Kidney glomerular epithelial cell (primary cell): ENCODE measurements at places on chromosomes 2 and 18.
A peak's percentile ranks its signal among the peaks of the same experiment; 100 is the strongest.

DNA sequence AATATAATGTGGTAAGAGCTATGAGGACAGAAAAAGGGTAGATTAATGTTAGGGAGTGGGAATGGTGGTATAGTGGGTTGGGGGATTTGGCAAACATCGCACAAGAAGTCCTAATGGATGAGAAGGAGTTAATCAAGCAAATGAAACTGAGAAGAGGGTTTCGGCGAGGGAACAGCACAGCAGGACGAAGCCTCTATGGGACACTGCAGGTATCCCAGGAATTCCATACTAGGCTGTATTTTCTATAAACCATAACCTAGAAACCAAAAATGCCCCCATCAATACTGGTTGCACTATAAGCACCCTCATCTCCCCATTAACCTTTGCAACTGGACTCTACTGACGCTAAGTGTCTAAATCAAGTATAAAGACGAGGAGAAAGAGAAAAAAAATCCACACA is 10.3 kb downstream of the WDFY1 start:
- DNase-seq: no peak

DNA sequence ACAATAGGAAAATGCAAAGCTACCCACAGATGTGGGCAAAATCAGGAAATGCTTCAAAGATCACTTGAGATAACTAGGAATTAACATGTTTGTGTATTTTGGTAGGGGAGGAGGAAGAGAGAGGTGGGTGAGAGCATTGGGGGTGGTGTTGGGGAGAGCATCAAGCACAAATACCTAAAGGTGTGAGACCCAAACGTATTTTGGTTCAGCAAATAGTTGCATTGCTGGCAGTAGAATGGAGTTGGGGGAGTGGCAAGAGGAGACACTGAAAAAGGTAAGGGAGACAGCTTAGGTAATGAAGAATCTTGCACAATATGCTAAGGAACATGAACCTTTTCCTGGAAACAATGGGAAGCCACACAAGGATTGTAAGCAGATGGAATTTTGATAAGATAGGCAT is 1.5 kb upstream of the PELI1 start:
- peak; percentile 16 for DNase-seq

DNA sequence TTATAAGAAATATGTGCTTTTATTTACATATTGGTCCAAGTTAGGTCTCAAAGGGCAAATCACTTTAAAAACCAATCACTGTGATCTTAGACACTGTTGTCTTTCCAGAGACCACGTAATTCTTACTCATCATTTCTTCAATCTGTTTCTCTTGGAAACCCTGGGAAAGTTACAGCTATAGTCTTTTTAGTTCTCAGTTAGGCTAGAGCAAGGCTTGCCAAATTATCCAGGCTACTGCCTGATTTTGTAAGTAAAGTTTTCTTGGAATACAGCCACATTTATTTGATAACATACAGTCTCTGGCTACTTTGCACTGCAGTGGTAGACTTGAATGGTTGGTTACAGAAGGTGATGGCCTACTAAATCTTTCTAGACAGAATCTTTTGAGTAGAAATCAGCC is 106.0 kb downstream of the KIAA1328 start:
- DNase-seq: no peak

- DNase-seq: no peak
Measured at GRCh38 chr2:132974467-132975095, 304.6 kb upstream of the LYPD1 start.

DNA sequence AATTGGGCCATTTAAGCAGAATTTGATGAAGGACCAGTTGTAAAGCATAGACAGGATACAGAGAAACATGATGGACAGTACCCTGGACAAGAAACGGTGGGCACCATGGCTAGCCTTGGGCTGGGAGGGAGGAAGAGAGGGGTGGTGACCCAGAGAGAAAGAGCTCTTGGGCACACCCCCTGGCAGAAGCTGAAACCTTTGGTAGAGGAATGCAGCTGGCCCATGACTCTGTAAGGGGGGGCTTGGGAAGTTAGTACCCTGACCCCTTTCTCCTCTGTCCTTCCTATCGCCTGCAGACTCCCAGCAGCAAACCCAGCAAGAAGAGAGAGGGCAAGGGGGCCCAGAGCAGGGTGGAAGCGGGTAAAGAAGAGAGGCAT is 32.6 kb downstream of the MRPL44 start:
- no peak for DNase-seq

GRCh38 chr2:207848545-207848928 is 78.8 kb upstream of the FZD5 start:
- no peak for DNase-seq

- DNase-seq: peak; percentile 91
Measured at GRCh38 chr2:203583701-203584100, 48.6 kb upstream of the RAPH1 start.

- DNase-seq: no peak
Measured at GRCh38 chr2:143615562-143615961, 486.3 kb downstream of the ARHGAP15 start.

GRCh38 chr2:57943315-57943714 is 103.3 kb upstream of the VRK2 start:
- no peak for DNase-seq

- DNase-seq: no peak
Measured at GRCh38 chr2:26621469-26622199, 19.5 kb downstream of the CIB4 start.

- no peak for DNase-seq
Measured at GRCh38 chr2:67854103-67854743, 208.6 kb downstream of the C1D start.

DNA sequence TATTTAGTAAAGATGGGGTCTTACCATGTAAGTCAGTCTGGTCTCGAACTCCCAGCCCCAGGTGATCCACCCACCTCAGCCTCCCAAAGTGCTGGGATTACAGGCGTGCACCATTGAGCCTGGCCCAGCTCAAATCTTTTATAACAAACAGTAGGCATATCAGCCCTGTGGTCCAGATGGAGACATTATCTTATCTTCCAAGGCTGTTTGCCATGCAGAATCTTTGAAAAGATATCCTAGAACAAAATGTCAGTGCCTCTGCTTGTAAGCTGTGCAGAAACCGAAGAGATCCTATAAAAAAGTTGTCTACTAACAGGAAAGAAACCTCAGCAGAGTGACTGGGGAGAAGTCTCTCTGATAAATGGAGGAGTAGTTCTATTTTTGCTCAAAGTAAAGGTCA is 142.1 kb downstream of the PTH2R start:
- no peak for DNase-seq

GRCh38 chr2:170092436-170093060 is 85.4 kb upstream of the MYO3B start:
- DNase-seq: no peak

DNA sequence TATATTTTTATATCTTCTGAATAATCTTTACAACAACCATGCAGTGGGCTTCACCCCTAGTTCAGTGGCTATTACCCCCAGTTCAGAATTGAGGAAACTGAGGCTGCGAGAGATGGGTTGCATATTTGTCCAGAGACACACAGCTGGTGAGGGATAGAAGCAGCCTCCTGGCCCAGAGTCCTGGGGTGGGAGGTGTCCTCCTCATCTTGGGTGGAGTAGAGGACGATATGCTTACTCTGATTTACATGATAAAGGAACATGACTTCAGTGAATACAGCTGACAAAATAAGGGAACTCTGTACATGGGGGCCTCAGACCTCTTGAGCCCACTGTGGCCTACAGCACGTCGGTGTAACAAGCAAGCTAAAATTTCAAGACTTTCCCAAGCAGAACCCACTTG is 214.7 kb downstream of the FBXO15 start:
- no peak for DNase-seq

DNA sequence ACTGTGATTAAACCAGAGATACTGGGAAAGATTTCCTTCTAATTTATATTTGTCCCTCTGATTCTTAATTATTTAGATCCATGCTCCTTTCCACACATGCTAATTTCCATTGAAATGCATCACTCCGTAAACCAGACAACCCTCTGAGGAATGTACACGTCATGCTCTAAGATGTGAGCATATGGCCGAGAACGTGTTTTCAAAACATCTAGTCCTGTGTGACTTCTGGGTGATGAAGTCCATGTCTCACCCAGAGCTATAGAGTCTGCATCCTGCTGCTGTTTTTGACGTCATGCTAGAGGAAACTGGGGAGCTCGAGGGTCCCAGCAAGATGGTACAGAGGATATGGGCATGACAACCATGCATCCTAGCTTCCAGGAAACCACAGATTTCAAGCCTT is 53.6 kb downstream of the CAPN13 start:
- no peak for DNase-seq

GRCh38 chr18:42404151-42404550 is 449.1 kb downstream of the PIK3C3 start:
- peak; percentile 75 for DNase-seq

GRCh38 chr2:136072621-136073020 is 45.3 kb downstream of the CXCR4 start:
- DNase-seq: peak; percentile 9

DNA sequence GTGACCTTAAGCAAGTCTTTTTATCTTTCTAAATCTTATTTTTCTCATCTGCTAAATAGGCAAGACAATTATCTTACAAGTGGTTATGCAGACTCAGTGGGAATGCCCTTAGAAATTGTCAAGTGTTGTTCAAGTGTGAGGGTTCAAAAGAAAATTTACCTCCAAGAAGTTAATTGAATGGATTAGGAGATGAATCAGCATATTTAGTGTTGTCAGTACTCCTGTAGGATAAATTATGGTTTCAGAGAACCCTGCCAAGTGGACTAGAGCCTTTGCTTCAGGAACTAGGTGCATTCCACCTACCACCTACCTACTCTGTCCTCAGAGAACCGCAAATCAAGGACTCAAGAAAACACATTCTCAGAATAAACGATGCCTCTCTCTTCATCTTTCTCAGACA is 69.8 kb upstream of the KCTD1 start:
- no peak for DNase-seq

- peak; percentile 15 for DNase-seq
Measured at GRCh38 chr18:54163453-54163852, 61.0 kb downstream of the MBD2 start.

GRCh38 chr2:123578016-123578415 is 447.1 kb upstream of the CNTNAP5 start:
- no peak for DNase-seq

DNA sequence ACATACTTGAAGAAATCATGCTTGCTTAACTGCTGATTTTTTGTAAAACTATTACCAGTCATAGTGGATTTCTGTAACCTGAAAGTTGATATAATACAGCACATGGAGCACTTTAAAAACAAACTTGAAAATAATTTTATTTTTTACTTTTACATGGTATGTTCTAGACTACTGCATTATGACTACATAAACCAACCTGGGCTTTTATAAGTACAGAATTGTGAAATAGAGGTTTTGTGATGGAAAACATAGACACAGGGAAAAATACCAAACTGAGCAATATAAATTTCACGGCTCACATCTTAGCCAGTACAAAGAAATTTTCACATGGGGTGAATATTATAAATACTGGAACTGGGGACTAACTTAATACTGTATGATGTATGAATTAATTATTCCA is 59.3 kb upstream of the CTIF start:
- DNase-seq: no peak

- DNase-seq: no peak
Measured at GRCh38 chr2:66478731-66479316, 43.9 kb downstream of the MEIS1 start.

- DNase-seq: no peak
Measured at GRCh38 chr2:220293966-220294365, 666.5 kb downstream of the SLC4A3 start.

DNA sequence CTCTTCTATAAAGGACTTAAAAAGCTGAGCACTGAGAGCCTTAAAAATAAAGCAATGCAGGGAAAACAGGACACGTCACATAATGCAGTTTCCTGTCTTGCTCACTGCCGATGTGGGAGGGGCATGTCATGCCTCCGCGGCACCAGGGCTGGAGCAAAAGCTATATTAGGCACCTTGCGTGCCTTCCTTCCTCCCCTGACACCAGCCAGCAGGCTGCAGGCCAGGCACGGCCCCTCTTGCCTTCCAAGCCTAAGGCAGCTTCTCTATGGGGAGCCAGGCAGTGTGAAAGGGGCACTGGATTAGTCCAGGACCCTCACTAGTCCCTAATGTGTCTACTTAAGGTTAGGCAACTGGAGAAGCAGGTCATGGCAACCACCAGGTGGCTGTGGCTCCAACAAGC is 26.3 kb downstream of the MRPL35 start:
- DNase-seq: no peak

DNA sequence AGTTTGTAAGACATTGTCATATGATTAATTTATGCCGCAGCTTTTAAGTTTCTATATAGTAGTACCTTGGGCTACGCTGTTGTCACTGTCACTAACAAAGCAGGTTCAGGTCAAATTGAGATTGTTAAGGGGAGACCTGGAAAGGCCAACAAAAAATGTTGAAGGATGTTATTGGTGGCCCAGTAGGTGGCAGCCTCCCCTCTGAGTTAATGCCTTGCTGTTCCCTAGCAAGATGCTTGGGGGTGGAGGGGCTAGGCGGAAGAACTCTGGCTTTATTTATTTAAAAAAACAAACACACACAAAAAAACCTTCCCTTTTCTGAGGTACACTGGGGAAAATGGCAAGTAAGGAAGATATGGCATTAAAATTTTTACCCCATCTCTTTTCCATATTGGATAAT is 128.3 kb upstream of the ATP5MC3 start:
- no peak for DNase-seq

DNA sequence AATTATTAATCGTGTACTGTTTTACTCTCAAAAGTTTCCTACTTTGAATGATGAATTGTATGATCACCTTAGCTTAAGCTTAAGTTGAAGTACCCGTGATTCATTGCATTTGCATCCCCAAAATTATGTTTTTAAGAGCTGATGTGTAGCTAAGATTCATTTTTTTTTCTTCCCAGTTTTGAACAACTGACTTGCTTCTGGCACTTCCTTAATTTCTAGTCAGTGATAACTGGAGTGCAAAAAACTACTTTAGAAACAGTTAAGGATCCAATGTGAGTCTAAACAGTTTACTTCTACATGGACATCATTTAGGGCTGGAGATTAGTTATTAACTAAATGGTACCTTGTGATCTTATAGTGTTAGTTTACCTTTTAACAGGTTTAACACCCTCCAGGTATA is 124.0 kb upstream of the CAVIN2 start:
- no peak for DNase-seq

GRCh38 chr18:24975496-24976372 is 376.2 kb downstream of the ZNF521 start:
- DNase-seq: no peak

- no peak for DNase-seq
Measured at GRCh38 chr2:70991742-70992141, 2.9 kb downstream of the TEX261 start.

DNA sequence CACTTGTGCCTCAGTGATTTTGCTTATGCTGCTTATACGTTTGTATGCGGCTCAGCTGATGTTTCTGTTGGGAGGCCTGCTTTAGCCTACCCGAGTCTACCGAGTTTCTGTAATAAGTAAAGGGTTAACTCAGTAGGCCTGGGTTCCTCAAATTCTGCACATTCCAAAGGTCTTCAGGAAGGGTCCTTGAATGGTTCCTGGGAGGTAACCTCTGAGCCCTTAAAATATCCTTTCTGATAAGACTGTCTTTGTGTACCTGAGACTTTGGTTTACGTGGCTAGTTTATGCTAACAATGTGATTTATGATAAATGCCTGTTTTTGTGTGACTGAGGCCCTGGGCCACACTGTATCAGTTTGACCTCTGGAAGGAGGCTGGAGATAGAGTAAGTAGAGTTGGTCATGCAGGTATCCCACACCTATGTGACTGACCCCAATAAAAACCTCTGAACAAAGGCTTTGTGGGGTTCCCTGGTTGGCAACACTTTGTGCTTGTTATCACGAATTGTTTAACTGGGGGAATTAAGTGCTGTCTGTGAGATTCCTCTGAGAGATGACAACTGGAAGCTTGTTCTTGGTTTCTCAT is 18.9 kb upstream of the PNPT1 start:
- DNase-seq: no peak

GRCh38 chr2:16882706-16883105 is 217.1 kb upstream of the CYRIA start:
- no peak for DNase-seq
